Pulmonary artery endothelial cell (primary cell): ENCODE measurements at places on chromosomes 1 and 21. TPM values are rescaled to one million over a fixed set of nuclear protein-coding genes. Genes with fewer than 3 reads are reported as not detected.

DNA sequence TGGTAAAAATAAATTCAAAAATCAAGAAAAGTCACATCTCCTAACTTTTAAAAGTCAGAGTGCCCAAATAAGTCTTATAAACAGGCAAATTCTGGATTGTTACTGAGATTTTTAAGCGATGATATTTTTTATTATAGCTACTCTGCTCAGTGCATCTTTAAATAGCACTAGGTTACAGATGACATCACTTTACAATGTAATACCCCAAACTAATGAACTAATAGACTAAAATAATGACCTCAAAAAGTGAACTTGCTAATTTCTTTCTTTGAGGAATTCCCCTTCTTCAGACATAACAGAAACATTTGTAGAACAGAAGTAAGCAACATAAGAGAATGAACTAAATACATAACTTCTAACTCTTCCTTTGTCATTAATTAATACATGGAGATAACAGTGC lies 33.0 kb upstream of the ACTA1 start:
- DNase-seq: no peak

GRCh38 chr1:206842854-206843253 lies 22.6 kb upstream of the IL20 start:
- no peak for DNase-seq

GRCh38 chr1:40948741-40949443 lies 30.6 kb upstream of the CTPS1 start:
- DNase-seq: peak; percentile 50

DNA sequence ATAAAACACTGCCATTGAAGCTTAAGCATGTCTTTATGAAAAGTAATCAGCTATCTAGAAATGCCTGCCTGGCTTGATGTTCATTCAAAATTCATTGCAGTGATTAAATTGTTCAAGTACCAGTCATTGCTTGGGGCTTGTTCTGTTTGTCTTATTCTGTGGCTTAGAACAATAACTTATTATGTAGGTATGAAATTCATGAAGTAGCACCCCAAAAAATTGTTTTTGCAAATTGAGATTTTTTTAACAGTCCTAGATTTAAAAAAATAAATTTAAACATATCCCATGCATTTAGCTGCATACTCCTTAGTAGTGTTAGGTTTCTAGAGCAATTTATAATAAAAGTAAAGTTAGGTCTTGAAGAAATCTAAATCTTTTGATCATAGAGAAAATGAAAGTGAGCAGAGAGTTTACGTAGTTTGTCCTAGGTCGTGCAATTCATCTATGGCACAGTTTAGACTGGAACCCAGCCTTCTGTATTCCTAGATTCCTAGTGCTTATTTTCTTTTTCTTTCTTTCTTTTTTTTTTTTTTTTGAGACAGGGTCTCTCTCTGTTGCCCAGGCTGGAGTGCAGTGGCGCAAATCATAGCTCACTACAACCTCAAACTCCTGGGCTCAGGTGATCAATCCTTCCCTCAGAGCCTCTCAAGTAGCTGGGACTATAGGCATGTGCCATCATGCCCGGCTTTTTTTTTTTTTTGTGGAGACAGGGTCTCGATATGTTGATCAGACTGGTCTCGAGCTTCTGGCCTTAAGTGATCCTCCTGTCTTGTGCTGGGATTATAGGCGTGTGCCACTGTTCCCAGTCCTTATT lies 9.3 kb downstream of the MIER1 start:
- no peak for DNase-seq

DNA sequence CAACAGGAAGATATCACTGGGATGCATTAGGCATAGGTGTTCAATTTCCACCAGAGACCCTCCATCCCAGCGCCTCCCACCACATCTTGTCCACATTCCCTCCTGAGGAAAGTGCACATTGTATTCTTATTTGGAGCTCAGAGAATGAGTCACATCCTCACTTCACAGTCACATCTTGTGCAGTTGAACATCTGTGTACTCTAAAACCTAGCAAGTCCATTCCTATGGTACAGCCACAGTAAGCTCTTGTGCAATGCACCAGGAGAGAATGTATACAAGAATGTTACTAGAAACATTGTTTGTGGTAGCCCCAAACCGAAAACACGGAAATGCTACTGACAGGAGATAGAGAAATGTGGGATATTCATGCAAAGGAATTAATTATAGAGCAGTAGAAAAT lies 1.6 kb upstream of the KDF1 start:
- peak; percentile 56 for DNase-seq

DNA sequence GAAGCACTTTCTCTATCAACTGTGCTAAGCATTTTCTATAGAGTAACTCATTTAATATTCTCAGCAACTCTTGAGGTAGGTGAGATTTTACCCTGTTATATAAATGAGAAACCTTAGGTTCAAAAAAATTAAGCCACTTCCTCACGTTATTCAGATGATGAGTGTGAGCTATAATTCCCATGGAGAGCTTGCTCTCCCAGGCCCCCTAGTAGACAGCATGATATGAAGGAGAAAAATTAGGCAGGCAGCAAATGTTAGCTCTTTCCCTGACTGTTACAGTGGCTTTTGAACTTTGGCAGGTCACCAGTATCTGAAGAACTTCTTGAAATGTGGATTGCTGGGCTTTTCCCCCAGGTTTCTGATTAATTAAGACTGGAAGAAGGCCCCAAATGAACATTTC lies 753.1 kb downstream of the NCAM2 start:
- no peak for DNase-seq

- DNase-seq: peak; percentile 13
Observed at GRCh38 chr1:212485913-212486618, 53.3 kb downstream of the NENF start.

- DNase-seq: no peak
Observed at GRCh38 chr1:37954316-37954971, 7.6 kb upstream of the INPP5B start.

DNA sequence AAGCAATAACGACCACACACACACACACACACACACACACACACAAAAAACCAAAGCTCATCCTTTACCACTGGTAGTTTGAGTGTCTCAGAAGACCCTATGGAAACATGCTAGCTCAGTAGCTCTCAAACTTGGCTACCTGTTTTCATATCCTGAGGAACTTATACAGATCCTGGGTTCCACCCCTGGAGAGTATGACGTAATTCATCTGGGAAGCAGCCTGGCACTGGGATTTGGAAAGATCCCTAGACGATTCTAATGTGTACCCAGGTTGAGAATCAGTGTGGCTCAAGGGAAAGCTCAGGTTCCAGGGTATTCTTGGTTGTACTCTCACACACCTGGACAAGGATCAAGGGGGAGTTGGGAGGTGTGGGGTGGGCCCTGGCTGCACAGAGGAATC lies 85.9 kb downstream of the SELENOF start:
- no peak for DNase-seq

DNA sequence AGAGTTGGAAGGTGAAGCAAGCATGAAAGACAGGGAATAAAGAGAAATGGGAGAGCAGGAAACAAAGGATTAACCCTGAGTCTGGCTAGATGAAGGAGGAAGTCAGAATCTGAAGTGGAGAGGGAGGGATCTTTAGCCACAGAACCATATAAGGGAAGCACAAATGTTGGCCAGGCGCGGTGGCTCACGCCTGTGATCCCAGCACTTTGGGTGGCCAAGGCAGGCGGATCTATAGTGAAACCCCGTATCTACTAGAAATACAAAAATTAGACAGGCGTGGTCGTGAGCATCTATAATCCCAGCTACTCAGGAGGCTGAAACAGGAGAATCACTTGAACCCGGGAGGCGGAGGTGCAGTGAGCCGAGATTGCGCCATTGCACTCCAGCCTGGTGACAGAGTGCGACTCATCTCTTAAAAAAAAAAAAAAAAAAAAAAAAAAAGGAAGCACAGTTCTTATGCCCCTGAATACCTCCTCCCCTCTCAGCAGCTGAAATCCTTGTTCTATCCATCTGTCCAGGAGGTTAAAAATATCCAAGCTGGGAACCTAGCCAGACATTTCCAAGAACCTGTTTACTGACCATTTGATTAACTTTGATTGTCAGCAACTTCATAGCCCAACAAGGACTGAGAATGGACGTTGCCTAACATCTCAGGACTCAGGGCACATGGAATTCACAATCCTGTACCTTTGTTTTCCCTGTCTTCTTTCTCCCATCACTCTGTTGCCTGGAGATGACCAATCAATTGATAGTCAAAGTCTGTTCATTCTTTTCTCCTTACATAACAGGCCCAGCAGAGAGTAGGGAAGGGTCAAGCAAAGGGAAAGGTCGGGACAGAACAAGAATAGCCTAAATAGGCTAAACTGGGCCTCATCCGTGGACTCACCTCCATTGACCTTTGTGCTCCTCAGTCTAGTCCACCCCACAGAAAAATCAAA lies 10.6 kb downstream of the TXNIP start:
- peak; percentile 40 for DNase-seq

- DNase-seq: no peak
Observed at GRCh38 chr21:42698733-42699132, 45.3 kb downstream of the PDE9A start.

DNA sequence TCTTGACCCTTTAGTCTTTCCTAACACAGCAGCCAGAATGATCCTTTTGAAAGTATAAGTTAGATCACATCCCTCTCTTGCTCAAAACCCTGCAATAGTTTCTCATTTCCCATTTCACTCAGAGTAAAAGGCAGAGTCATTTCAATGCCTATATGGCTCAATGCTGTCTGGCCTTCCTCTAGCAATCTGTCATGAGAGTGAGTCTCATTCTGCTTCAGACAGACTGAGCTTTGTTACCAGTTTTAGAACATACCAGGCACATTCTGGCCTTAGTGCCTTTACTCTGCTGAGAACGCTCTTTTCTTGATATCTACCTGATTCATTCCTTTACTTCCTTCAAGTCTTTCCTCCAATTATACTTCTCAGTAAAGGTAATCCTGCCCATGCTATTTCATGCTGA lies 372.8 kb upstream of the PKN2 start:
- no peak for DNase-seq

DNA sequence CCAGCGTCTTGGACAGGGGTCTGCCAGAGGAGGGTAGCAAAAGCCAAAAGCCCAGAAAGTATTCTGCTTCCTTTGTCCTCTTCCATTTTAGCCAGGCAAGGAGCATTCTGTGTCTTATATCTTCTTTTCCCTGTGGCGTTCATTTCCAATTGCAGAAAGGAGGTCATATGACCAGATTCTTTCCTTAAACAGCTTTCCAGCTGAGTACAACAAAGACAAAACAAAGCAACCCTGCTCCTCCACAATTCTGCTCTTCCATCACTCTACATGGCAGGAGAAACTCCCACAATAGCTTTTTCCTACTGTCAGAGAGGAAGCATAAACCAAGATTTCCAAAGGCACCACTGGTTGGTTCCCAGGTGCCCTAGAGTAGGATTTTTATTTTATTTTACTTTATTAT lies 19.7 kb downstream of the ENSA start:
- no peak for DNase-seq

- no peak for DNase-seq
Observed at GRCh38 chr1:179146911-179147310, 65.0 kb downstream of the TOR3A start.

GRCh38 chr1:225767634-225768540 lies 9.7 kb upstream of the SRP9 start:
- no peak for DNase-seq

DNA sequence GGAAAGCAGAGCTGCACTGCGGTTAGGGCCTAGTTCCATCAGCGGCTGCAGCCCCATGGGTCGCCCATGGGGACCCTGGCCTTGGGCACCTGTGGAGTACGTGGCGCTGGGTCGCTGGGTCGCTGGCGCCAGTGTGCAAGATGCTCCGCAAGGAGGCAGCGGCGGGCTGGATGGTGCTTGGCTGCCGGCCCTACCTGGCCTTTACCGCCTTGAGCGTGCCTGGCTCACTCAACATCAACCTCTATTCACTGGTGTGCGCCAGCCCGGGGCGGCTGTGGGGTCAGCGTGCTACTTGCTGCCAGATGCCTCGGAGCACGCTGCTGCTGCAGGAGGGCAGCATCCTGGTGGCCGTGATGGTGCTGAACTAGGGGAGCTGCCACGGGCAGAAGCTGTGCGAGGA lies 85.1 kb upstream of the RHOU start:
- no peak for DNase-seq

DNA sequence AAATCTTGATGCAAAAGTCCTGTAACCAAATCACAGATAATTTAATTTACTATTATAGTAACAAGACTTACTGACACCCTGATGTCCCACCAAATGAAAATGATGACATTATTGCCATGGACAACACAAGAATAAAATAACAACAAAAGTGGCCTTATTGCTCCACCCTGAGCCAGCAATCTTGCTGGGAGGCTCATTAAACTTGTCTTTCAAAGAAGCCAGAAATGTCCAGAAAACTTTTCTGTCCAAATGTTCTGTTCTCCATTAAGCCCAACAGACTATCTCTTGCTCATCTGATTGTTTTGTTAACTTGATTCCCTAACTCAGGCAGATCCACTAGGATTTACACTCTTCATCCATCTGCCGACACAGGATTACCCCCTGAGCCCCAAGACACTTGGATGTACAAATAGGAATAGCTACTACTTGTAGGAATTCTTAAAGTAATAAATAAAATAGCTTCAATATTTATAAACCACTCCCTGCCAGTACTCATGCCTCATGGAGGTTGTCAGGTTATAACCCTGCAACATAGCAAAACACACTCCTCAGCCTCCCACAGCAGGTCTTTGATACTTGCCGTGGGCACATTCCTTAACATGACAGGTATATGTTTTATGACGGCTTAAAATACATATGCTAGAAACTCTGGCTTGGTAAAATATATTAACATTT lies 84.9 kb downstream of the PTPN14 start:
- no peak for DNase-seq

- DNase-seq: no peak
Observed at GRCh38 chr1:19559641-19560040, 74.3 kb upstream of the CAPZB start.

DNA sequence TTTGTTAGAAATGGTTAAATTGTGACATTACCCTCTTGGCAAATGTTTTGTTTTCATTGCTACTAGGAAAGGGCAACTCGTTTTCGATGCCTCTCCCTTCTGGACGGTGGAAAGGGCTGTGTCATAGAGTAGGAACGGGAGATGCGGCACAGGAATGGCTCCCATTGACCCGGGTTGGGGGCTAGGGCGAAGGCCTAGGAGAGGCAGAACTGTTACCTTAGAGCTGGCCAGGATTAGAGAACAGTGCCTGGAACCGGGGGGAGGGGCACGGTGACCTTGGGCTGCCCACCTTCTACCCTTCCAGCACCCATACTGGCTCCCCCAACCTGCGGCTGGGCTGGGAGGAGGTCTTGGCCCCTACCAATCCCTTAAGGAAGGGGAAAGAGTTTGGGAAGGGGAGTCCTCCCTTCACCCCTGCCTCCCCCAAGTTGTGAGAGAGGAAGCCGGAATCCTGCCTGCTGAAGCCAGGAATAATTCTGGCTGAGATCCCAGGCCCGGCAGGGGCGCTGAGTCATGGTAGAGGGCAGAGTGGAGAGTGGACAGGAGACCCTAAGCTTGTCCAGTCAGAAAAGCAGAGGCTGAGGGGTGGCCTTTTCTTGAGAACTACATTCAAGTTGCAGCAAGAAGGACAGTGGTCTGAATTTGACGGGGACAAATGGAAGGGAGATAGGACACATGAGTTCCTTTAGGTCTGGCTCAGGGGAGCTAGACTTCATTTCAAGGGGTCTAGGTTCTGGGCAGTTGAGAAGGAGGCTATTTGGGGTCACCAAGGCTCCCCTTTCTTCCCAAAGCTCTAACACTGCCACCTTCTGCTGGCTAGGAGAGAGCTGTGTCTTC lies 8.2 kb downstream of the LMNA start:
- DNase-seq: peak; percentile 83

Gene SH2D2A
- 0.20 and 0.28 TPM in 2 replicates for total RNA-seq

Gene NECAP2
- 162 and 187 TPM in 2 replicates for total RNA-seq

Gene ZNF648
- not detected in 2 replicates for total RNA-seq

Gene LENEP
- total RNA-seq: 0.56 and 0.66 TPM in 2 replicates

Gene OR11L1
- total RNA-seq: not detected in 2 replicates

Gene TMCC2
- 1.5 and 2.8 TPM in 2 replicates for total RNA-seq

Gene MANEAL
- 0.40 and 0.88 TPM in 2 replicates for total RNA-seq

Gene GBP6
- not detected in 2 replicates for total RNA-seq

Gene TAGLN2
- 487 and 627 TPM in 2 replicates for total RNA-seq

Gene NAV1
- total RNA-seq: 29.7 and 32.5 TPM in 2 replicates

Gene INAVA
- total RNA-seq: not detected in 2 replicates

Gene CDCA8
- 8.6 and 22.2 TPM in 2 replicates for total RNA-seq
